ENCODE measurements at places on chromosomes 6 and 20.

DNA sequence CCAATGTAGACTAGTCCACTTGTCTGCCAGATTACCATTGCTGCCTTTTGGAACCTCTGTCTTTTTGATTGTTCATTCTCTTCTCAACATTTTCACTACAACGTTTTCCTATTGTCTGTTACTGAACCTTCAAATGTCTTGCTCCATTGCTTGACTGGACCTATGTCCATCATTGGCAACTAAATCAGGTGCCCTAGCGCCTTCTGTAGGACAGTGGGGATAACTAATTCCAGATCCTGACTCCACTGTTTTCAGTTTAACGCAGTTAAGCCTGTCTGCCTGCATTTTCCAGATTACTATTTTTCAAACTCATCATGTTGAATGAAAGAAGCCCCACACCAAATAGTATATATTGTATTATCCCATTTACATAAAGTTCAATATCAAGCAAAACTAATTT, 433.6 kb downstream of the RNF144B start:
- DNase-seq: no peak

DNA sequence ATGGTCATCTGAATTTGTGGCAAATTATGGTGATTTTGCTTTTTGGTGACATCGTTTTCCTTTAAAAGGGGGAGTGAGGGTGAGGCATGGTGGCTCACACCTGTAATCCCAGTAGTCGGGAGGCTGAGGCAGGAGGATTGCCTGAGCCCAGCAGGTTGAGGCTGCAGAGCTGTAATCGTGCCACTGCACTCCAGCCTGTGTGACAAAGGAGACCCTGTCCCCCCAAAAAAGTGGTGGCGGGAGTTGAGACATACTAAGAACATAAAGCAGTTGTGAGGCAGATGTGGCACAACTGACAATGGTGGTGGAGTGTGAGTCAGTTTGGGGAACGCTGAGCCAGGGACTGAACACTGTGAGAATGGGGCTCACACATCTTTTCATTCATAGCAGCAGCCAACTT, 45.5 kb downstream of the ADNP start:
- DNase-seq: no peak

- DNase-seq: no peak
Measured at GRCh38 chr6:109961611-109962041, 16.5 kb upstream of the GPR6 start.

- DNase-seq: no peak
Measured at GRCh38 chr20:22904386-22904785, 130.7 kb upstream of the SSTR4 start.

DNA sequence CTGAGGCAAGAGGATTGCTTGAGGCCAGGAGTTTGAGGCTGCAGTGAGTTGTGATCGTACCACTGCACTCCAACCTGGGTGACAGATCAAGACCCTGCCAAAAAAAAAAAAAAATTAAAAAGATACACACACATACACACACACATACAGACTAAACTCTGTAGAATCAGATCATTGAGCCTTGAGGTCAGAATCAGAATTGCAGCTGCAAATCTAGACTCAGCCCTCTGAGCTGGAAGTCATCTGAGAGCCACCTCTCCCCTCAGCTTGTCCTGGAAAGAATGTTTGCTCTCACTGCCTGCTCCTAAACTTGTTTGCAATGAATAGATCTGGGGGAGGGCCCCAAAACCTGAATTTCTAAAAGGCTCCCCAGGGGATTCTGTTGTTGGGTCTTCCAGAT, 41.4 kb upstream of the ANGPT4 start:
- DNase-seq: no peak

DNA sequence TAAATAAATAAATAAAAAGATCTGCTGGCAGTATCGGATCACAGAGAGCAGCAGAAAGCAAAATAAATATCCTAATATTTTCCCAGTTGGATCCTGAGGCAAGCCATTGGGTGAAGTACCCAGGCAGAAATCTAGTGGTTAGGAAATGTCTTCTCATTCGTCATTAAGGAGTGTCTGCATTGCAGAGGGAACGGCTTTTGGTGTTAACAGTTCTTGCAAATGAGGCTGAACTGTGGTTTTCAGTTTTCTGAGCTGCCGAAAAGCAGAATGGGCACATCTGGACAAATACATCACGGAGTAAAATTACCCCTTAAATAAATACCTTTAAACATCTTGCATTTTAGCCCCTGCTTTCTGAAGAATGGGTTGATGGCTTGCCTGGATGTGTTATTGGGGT, 82.3 kb upstream of the MPC1 start:
- no peak for DNase-seq

DNA sequence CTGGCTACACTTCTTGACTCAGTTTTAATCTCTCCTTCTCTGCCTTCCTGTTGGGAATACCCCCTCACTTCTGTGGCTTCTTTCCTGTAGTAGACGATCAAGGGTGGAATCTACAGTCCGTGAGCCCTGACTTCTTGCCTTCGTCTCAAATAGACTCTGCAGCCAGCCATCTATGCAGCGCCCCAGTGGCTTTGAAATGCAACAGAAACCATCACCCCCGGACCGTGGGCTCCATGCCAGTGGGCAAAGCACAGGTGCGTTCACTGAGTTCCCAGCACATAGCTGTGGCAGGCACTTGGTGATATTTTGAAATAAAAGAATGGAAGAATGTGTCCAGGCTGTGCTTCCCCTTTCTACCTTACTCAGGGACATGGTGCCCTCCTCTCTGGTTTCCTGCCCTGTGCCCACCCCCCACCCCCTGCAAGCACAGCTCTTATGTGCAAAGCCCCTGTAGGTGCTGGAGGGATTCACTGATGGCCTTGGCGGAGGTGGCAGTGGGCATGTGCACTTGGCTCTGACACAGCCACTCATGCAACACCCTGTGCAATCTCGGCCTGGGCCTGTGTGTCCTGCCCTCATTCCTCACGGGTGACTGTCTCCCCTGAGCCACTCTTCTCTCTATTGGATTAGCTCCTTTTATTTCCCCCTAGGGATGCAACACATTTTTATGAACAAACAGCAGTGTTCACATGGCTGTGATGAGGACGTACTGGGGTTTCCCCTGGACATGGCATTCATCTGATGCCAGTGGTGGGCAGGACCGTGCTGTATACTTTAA, 5.5 kb upstream of the CDSN start:
- no peak for DNase-seq

- no peak for DNase-seq
Measured at GRCh38 chr6:144630857-144631256, 345.7 kb downstream of the UTRN start.

GRCh38 chr20:63740070-63740626, 572 bp downstream of the SLC2A4RG start:
- DNase-seq: no peak

- no peak for DNase-seq
Measured at GRCh38 chr20:19257865-19258264, 45.4 kb downstream of the SLC24A3 start.

DNA sequence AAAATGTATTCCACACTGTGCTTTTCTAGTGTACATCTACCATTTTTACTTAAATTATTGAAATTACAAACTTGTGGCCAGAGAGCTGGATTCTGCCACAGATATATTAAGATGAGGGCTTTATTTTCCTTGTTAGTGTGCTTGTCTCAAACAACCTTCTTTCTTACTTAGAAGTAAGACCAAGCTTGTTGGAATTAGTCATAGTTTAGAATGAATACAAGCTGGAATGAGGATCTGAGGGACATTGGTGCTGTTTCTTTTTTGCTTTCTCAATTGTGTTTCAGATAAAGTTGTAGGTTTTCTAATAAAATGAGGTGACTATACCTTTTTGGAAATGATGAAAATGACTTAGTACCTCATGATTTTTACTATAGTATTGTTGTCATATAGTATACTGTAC, 40.3 kb downstream of the UBR2 start:
- no peak for DNase-seq

DNA sequence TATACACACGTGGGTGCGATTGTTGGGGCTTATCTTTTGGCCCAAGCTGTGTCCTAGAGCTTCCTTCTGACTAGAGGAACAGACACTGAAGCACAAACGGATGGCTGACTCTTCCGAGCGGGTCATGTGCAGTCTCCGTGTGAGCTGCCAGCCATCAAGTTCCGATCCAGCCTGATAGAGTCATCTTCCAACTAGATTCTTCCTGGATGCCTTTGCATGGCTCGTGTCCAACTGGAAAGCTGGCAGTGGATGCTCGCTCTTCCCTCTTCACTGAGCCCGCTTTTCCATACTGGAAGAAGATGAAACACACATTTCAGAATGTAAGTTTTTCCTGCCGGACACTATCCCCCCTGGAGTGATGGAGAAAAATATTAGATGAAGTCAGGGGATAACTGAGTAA, 148.1 kb downstream of the SCML4 start:
- no peak for DNase-seq

DNA sequence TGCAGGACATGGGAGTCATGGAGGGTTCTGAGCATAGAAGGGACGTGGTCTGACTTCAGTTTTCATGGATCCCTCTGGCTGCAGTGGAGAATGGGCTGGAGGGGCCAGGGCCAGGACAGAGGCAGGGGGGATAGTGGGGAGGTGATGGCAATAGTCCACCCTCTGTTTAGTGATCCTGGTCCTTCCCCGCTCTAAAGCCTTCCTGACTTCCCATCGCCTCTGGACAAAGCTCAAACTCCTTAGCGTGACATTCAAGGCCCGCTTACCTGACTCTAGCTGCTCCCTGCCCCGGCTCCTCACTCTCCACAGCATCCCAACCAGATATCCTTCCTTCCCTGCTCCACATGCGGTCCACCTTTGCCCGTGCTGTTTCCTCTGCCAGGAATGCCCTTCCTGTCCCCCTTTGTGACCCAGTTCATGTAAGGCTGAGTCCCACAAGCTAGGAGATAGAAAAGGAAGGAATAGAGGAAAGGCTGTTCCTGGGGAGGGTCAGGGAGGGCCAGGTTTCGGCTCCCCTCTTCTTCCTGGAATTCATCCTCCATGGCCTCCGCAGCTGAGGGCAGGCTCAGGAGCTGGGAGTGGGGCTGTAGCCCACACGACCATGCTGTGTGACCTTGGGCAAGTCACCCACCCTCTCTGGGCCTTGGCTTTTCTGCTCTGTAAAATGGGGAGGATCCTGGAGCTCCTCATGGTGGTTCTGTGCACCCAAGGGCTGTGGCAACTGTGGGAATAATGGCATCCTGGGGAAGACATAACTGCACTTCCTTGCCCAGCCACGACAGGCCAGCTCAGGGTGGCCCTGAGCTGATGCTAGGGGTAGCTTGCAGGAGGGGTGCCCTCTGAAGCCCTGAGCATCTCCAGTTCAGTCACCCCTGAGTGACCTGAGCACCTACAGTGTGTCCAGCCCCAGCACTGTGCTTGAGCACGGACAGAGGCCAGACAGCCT, 116.1 kb downstream of the CEBPB start:
- no peak for DNase-seq

- no peak for DNase-seq
Measured at GRCh38 chr20:24339210-24339641, 130.2 kb upstream of the SYNDIG1 start.

GRCh38 chr6:125222531-125223455, 69.2 kb downstream of the TPD52L1 start:
- DNase-seq: no peak

DNA sequence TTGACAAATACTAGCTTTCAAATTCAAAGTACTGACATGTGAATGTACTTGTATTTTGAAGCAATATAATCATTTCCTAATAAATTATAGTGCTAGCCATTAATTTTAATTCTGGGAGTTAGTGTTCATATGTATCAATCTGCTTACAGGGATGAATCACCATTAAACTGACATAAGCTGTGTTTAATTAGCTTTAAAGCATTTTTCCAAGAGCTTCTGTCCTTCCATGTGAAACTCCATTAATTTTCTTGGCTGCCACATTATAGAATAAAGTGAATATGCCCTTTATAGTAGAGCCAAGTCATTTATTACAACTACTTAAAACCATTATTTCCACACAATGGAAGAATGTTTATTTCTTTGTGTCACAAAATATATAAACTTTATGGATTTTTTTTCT, 150.8 kb downstream of the COL21A1 start:
- no peak for DNase-seq

DNA sequence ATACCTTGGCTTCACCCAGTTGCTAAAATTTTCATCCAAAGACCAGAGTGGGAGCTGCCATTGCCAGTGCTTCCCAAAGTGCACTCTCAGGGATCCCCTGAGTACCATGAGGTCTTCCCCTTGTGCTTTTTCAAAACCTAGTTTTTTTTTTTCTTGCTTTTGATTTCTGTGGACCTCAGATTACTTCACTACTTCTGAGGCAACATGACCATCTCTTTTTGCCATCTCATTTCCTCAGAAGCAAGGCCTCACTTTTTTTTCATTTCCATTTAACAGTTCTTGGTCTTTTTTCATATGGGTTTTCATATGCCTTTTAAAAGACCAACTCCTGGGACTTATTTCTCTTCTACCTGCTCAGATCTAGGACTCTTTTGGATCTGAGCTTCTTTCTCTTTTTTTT, 64.1 kb upstream of the MMS22L start:
- no peak for DNase-seq

- no peak for DNase-seq
Measured at GRCh38 chr6:154632119-154632518, 101.1 kb upstream of the SCAF8 start.

DNA sequence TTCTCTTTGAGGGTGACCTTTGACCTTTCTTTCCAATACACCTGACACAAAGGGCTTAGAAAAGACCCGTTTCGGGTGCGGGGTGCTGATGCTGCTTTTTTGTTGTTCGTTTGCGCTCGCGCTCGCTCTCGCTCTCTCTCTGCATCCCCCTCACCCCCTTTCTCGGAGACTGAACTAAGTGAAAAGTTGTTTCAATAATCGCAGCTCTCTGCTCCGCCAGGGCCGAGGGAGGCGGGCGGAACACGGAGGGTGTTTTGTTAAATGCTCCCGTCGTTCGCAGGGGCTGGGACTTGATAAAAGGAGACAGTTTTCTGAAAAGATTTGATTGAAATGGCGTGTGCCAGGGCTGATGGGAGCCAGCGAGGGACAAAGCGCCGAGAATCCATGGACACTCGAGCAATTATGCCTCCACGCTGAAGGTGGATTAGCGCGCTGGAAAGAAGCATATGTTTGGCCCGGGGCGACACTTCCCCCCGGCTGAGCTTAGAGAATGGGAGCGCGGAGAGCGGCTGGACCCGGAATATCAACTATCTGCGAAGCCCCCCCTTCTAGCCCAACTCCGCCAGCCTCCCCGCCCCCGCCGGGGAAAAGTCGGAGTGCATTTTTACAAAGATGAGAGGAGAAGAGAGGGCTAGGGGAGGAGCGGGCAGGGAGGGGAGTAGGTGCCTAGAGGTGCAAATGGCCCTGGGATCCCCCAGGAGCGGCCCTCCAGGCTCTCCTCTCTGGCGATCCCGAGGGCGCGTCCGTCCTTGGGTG, 25.0 kb downstream of the TFAP2A start:
- DNase-seq: no peak

- DNase-seq: no peak
Measured at GRCh38 chr20:62861726-62862336, at the start of gene TCFL5. Gene TCFL5, minus strand, starts transcription at chr20:62861822. Its CDS starts 152 bp downstream, at chr20:62861670.

DNA sequence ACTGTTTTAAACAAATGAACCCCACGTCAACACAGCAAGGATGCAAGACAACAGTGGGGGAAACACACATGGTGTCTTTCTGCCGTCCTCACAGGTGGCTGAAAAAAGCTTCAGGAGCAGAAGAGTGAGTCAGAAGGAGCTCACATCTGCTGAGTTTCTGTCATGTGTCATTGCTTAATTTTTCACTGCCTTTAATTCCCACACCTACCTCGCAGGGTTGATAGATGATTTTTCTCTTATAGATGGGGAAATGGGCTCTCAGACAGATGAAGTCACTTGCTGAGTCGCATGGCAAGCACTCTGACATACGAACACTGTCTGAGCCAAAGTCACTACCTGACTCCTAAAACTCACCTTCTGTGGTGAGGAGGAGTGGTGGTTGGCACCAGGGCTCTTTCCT, 28.3 kb upstream of the CARMIL1 start:
- no peak for DNase-seq

GRCh38 chr6:148973538-148974208, 226.8 kb downstream of the UST start:
- DNase-seq: no peak

GRCh38 chr20:45183084-45183483, 8.4 kb downstream of the PI3 start:
- DNase-seq: no peak

Data from SIG-M5 (cell line).